ENCODE measurements at places on chromosomes 3 and 15.

DNA sequence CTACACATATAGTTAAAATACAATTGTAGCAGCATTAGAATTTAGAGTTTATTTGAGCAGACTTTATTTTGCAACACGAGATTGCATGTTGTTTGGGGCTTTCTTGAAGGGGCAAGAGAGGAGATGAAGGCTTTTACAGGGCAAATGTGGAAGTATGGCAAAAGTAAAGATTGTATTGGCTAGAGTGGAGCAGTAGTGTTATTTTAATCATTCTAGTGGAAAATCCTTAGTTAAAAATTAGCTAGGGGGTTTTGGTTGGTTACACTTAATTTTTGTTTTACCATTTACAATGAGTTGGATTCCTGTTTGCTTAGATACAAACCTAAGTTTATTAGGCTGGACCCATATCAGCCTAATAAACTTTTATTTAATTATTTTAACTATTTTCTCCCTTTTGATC is 4.6 kb downstream of the OR5H15 start:
- DNase-seq, result no peak

DNA sequence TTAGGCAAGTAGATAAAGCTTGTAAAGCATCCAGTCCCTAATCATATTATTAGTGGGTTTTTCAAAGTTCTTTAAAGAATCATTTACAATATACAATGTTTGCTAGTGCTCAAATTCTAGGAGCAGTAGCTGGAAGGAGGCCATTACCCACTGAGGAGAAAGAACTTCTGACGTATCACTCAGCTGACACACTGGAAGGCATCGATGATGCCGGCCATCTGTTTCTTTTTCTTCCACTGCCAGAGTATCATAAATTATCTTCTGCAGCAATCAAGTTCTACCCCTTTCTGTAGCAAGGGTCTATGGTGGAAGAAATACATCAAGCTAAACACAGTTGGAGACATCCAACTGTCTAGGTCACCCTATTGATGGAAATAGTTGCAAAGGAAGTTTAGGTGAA is 243.2 kb upstream of the LRRN1 start:
- no peak for DNase-seq

- no peak for DNase-seq
Measured at GRCh38 chr3:5769825-5770224, 582.3 kb downstream of the EDEM1 start.

GRCh38 chr15:22968366-22968765 is 11.8 kb downstream of the CYFIP1 start:
- no peak for DNase-seq

DNA sequence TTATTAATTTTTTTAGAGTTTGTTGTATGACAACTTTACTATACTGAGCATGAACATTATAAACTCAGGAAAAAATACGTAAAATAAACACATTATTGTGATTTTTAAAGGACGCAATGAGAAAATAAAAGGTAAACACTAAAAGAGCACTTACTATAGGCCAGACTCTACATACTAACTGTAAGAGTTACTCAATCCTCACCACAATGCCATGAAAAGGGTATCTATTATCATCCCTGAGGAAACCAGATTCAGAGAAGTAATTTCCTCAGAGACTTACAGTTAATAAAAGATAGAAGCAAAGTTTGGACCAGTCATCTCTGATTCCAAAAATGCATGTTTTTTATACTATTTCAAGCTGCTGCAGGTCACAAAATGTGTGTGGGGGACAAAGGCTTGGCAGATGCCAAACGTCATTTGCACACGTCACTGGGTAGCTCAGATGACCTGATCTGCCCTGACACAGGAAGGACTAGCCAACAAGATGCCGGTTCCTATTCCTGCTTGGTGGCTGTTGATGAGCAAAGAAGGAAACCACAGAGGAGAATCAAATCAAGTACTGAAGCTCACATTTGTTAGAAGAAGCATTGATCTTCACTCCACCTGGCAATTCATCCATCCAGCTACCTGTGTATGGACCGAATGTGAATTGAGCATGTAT is 42.3 kb downstream of the KLHL6 start:
- no peak for DNase-seq

DNA sequence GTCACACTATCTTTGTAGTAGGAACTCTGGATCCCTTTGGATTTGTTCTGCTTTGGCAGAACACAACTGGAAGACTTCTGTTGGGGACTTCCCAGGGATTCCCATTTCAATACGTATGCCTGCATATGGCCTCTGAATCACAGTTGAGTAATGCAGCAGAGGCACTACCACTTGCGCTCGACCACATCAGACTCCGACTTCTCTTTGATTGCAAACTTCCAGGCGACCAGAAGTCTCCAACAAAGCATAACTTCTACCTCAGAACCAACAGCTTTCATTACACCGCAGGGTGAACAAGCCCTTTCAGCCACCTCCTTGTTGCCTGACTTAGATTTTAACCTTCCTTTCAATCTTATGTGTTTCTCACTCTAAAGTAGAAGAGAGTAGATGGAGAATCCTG is 924.4 kb downstream of the IGSF11 start:
- DNase-seq, result no peak

DNA sequence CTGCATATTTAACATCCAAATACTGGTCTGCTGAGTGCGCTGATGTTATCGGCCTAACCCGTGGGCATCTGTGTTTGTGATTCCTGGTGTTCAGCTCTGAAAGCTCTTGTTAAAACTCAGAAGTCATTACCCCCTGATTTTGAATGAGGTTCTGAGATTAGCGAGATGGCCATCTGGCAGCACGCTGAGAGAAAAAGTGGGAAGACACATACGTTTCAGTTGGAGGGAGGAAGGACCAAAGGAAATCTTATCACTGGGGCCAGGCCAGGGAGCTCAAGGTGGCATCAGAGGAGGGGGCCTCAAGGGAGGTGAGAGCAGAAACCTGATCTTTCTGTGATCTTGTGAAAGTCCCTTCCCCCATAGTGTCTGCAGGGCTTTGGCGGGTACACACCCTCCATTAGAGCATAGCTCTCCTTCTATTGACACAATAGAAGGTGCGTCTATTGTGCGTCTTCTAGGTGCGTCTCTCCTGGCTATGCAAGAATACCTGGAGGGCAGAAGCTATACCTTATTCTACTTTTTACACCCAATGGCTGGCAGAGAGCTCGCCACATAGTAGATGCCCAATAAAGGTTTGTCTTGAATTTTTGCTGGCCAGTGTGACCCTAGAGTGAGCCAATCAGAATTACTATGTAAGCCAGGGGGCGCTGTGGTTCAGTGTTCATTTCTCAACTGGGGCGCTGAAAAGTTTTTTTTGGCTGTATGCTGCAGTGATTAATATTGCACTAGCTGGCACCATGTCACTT is 182.4 kb downstream of the SHQ1 start:
- DNase-seq, result no peak

GRCh38 chr3:9970020-9970652 is 16.5 kb downstream of the EMC3 start:
- no peak for DNase-seq

DNA sequence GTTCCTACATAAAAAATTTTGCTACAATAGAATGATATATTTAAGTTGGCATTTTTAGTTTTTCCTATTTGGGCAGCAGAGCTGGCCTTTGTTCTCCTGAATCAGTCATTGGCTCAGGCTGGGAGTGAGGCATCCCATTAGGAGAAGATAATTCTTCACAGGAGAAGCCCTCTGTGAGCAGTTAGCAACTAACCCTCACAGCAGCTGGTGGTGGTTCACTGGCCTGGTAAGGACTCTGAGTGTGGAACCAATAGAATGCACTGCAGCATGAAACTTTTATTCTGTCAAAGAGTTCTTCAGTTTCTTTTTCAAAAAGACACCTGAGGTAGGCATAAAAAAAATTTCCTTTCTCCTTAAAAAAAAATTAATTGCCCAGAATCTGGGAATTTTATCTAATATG is 562.6 kb downstream of the ZNF385D start:
- no peak for DNase-seq

- DNase-seq, result no peak
Measured at GRCh38 chr3:42027571-42027970, 63.6 kb upstream of the TRAK1 start.

DNA sequence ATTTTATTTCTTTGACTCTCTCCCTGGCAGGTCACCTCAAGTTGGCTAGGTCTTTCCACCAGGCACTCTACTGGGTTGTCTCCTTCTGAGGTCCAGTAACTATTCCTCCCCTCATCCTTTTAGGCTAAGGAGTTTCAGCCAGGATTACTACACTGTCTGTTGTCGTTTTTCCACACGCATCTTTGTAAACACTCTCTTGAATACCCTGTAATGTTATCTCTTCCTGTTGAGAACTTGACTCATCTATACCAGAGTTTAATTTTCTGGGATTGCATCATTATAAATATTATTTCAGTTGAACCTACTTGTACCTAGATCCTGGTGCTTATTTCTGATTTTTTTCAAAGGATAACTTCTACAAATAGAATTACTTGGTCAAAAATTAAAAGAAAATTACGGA is 138.3 kb downstream of the SQOR start:
- no peak for DNase-seq

DNA sequence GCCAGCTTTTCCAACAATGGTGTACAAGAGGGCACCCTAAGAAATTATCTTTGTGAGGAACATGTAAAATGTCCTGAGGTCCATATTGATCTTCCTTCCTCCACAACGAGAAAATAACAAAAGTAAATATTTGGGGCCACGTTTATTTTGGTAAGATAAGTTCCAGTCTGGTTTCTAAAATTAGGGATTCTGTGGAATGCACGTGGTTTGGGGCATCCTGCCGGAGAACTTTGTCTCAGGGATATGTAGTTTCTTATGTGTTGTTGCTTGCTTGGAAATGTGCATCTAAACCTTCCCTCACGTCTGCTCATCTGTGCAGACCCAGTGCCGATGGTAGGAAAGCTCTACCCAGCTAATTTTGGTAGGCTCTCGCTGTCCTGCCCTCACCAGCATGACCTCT is 62.8 kb downstream of the CTDSPL start:
- DNase-seq, result no peak

GRCh38 chr3:158152186-158152585 is 42.3 kb downstream of the RSRC1 start:
- no peak for DNase-seq

DNA sequence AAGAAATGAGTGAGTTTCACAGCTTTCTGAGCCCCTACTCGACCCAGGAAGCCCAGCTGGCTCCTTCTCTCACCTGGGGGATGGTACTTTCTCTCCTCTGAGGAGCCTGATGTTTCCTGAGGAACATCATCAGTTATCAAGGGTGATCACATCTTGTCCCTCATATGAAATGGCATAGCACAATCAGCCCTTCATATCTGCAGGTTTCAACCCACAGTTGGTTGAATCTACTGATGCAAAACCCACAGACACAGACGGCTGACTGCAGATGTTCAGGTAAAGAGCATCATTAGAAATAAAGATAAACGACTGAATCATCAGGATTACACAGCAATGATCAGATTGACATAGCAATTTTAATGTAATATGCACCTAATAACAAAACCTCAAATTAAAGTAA is 93.6 kb upstream of the OSTN start:
- DNase-seq, result no peak

DNA sequence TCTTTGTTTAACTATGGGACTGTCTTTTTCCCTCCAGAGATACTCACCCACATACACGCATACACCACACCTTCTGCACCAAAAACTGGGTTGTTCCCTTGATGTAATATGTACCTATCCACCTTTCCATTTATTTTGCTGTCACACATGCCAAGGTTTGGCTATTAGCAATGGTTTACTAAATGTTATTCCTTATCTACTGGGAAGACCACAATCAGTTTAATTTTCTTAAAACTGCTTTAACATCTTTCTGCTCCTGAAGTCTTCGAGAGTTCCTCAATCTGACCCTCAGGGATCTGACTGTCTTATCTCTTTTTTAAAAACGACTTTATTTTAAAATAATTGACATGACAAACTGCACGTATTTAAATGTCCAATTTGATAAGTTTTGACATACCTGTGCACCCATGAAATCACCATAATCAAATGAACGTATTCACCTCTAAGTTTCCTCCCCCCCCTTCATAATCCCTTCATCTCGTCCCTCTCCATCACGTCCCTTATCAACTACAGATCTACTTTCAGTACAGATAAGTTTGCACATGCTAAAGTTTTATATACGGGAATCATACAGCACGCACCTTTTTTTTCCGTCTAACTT is 805 bp upstream of the TRPM7 start:
- no peak for DNase-seq

GRCh38 chr3:152785051-152785450 is 49.9 kb upstream of the P2RY1 start:
- DNase-seq, result no peak

GRCh38 chr15:42736178-42736792 is 643 bp downstream of the CDAN1 start:
- DNase-seq, result no peak

- DNase-seq, result no peak
Measured at GRCh38 chr15:73787621-73788020, 34.5 kb upstream of the INSYN1 start.

GRCh38 chr15:93954985-93955571 is 276.3 kb upstream of the MCTP2 start:
- no peak for DNase-seq

All from NCI-H187 (cell line).